ENCODE measurements at places on chromosomes 6 and 20.
A peak's percentile ranks its signal among the peaks of the same experiment; 100 is the strongest.

DNA sequence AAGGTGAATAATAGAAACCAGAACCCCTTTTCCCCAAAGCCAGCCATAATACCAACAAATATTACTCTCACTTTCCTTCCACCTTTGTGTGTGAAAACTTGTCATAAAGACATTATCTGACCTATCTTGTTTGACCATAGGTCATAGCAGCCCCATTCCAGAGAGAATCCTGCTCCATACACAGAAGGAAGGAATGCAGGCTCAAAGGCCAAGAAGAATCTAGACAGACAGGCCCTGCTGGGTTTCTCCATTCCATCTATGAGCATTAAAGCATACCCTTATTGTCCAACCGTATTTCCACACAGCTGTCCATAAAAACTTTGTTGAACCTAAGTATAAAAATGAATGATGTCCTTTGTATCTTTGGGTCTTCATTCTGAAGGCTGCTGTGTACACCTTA lies 40.7 kb upstream of the KCNK5 start:
- DNase-seq = no peak
- H3K27me3 ChIP-seq = no peaks in the 10 kb centered on the region
- H3K27ac ChIP-seq = no peak overlapping the region
- no peak overlapping the region for H3K4me3 ChIP-seq

- no peaks in the 10 kb centered on the region for H3K27me3 ChIP-seq
- no peak overlapping the region for H3K4me3 ChIP-seq
- H3K4me1 ChIP-seq = peaks cover 7% of the 10 kb centered on the region
- no peaks in the 10 kb centered on the region for H3K36me3 ChIP-seq
- DNase-seq = peak; percentile 6
These were observed 34.8 kb upstream of the AFDN start for GRCh38 chr6:167791780-167792478.

- H3K4me3 ChIP-seq = no peak overlapping the region
- H3K27ac ChIP-seq = no peak overlapping the region
- DNase-seq = no peak
- no peaks in the 10 kb centered on the region for H3K4me1 ChIP-seq
These were observed 25.2 kb upstream of the C20orf204 start for GRCh38 chr20:64010711-64011237.

DNA sequence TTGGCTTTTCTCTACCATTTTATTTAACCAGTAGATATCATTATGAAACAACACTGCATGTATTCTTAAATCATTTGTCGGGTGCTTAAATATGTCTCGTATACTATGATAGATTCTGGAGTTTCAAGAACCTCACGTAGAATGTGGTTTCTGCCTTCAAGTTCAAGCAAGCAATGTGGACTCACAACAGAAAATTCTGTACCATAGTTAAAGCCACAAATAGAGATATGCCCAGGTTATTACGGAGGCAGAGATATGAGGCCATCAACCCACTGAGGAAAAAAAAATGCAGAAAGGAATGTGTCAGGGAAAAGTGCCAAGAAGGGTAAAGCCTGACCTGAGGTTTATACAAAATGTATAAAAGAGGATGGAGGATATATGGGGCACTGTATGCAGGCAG lies 109.9 kb downstream of the GFRAL start:
- no peak overlapping the region for H3K4me3 ChIP-seq
- H3K4me1 ChIP-seq = no peaks in the 10 kb centered on the region

- H3K4me1 ChIP-seq = peaks cover under 1% of the 10 kb centered on the region
- H3K27me3 ChIP-seq = no peaks in the 10 kb centered on the region
- no peak overlapping the region for H3K4me3 ChIP-seq
- H3K27ac ChIP-seq = no peak overlapping the region
- DNase-seq = no peak
These were observed 30.1 kb downstream of the DUSP22 start for GRCh38 chr6:322259-322930.

- H3K36me3 ChIP-seq = no peaks in the 10 kb centered on the region
- peak overlapping the region; percentile 36 for H3K4me3 ChIP-seq
- peak overlapping the region; percentile 57 for H3K27ac ChIP-seq
- H3K27me3 ChIP-seq = no peaks in the 10 kb centered on the region
- peaks cover 7% of the 10 kb centered on the region for H3K4me1 ChIP-seq
- no peak for DNase-seq
These were observed 28.8 kb downstream of the METTL24 start for GRCh38 chr6:110329348-110329713.

DNA sequence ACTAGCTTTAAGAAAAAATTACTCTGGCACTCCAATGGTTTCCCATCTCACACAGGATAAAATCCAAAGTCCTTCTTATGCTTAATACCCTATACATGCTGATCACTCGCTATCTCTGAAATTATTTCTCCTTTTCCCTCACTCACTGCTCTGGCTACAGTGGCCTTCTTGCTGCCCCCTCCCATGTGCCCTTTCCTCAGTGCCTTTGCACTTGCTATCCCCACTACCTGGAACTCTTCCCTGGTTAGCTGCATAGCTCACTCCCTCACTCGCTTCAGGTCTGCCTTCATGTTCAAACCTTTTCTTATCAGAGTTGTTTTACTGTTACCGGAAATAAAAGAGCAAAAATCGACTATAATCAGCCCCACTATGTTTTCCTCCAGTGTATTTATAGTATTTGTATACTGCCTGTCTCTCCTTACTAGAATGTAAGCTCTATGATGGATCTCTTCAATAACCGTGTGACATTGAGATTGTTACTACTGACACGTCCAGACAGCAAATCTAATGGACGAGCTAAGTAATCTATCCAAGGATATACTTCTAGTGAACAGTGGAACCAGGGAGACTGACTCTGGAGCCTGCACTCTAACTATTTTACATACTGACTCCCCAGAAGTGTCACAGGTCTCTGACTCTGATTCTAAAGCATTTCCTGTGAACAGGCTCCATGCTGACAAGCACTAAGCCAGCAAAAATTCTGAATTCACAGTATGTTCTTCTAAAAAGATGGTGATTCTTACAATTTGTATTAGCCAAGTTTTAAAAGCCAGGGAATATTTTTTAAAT lies 25.1 kb downstream of the FKBP5 start:
- no peaks in the 10 kb centered on the region for H3K36me3 ChIP-seq
- H3K27me3 ChIP-seq = no peaks in the 10 kb centered on the region
- peak overlapping the region; percentile 59 for H3K27ac ChIP-seq

GRCh38 chr6:6920987-6921313 lies 186.8 kb upstream of the RREB1 start:
- H3K27ac ChIP-seq = no peak overlapping the region
- H3K36me3 ChIP-seq = no peaks in the 10 kb centered on the region
- no peak for DNase-seq
- H3K4me1 ChIP-seq = peaks cover 5% of the 10 kb centered on the region

- H3K36me3 ChIP-seq = no peaks in the 10 kb centered on the region
- DNase-seq = peak; percentile 79
- no peaks in the 10 kb centered on the region for H3K27me3 ChIP-seq
- H3K27ac ChIP-seq = no peak overlapping the region
- H3K4me3 ChIP-seq = no peak overlapping the region
- H3K4me1 ChIP-seq = no peaks in the 10 kb centered on the region
These were observed 78.3 kb upstream of the CTNNBL1 start for GRCh38 chr20:37615340-37616109.

- H3K4me1 ChIP-seq = peaks cover 19% of the 10 kb centered on the region
- H3K36me3 ChIP-seq = no peaks in the 10 kb centered on the region
These were observed 104.3 kb downstream of the SLC23A2 start for GRCh38 chr20:4896971-4897497.

GRCh38 chr6:89977808-89978748 lies 83.8 kb downstream of the GJA10 start:
- H3K4me3 ChIP-seq = no peak overlapping the region
- H3K4me1 ChIP-seq = no peaks in the 10 kb centered on the region
- no peak for DNase-seq
- H3K36me3 ChIP-seq = no peaks in the 10 kb centered on the region
- no peak overlapping the region for H3K27ac ChIP-seq
- no peaks in the 10 kb centered on the region for H3K27me3 ChIP-seq

- no peak for DNase-seq
- H3K4me1 ChIP-seq = no peaks in the 10 kb centered on the region
- no peaks in the 10 kb centered on the region for H3K27me3 ChIP-seq
These were observed 392.4 kb downstream of the TAF4 start for GRCh38 chr20:61673152-61673847.

DNA sequence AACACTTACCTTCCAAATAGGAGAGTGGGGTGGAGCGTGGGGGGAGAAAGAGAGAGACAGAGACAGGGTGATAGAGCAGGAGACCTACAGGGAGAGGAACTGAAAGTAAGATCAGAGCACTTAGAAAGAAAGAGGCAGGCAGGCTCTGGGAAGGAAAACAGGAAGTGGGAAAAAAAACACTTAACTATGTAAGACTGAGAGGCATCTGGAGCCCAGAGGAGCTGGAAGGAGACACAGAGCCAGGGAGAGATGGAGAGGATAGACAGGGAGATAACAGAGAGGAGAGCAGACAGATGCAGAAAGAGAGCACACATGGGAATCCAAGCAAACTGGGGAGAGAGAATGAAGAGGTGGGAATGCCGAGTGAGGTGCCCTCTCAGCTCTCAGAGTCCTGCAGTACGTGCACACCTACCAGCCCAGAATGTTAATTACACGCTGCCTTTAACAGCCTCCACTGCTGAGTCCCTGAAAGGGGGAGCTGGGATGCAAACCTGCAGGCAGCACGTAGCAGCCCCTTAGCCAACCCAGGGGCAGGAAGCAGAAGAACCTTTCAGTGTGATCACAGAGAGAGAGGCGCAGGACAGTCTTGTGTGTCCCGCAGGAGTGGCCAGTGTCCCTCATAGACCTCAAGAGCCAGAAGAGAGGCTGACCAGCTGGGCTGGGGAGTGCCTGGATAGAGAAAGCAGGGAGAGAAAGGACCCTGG lies 132.7 kb upstream of the LRFN2 start:
- peak overlapping the region; percentile 47 for H3K27ac ChIP-seq
- no peak for DNase-seq
- no peaks in the 10 kb centered on the region for H3K36me3 ChIP-seq
- H3K4me3 ChIP-seq = no peak overlapping the region

- H3K4me1 ChIP-seq = peaks cover 6% of the 10 kb centered on the region
- no peak for DNase-seq
These were observed 15.0 kb upstream of the DTNBP1 start for GRCh38 chr6:15677822-15678221.

DNA sequence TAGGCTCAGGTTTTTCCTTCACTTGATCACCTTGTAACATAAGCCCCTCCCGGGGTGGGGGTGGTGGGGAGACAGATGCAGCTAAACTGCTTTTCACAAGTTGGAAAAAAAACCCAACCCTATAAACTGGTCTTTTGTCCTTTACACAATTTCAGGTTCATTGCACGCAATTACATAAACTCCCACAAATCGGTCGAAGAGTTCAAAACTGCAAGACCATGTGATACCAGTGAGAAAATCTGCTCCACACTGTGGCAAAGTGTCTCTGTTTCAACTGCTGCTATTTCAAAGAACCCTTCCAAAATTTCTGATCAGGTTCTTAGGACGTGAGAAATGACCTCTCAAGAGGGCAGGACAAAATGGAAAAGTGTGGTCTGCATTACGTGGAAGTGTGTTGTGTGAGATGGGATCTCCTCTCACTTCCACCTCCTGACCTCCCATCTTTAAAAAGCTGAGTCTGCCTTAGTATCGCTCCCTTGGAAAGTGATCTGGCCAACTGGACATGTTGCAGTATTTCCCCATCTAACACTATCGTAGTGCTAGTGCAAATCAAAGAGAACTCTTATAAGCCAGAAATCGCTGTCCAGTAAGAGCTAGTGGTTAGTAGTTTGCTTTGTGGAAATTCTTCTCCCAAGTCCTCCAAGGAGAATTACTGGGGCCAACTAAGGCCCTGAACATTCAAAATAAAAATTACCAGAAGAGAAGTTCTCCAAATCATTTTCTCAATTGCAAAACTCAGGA lies 60.1 kb downstream of the PRND start:
- no peak for DNase-seq
- no peaks in the 10 kb centered on the region for H3K27me3 ChIP-seq
- no peak overlapping the region for H3K4me3 ChIP-seq
- no peaks in the 10 kb centered on the region for H3K4me1 ChIP-seq
- no peak overlapping the region for H3K27ac ChIP-seq

DNA sequence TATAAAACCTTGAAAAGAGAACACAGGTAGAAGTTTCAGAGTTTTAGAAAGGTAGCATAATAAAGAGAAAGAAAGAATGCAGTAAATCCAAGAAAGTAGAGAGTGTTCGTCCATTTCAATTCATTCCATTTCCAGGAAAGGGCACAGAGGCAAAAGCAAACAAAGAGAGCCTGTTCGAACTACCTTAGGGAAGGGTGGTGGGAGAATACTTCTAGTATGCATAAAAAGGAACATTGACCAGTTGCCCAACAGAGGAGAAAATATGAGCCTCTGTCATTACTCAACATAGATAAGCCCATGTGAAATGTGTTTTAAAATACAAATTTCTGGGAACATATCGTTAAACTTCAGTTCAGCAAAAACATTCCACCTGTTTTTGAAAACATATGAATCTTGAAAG lies 60.6 kb downstream of the CYP39A1 start:
- H3K36me3 ChIP-seq = no peaks in the 10 kb centered on the region
- H3K27ac ChIP-seq = no peak overlapping the region
- H3K4me3 ChIP-seq = no peak overlapping the region

GRCh38 chr6:28335564-28336283 lies at the start of gene ZSCAN31:
TSS of gene ZSCAN31 (minus strand) at chr6:28336148. CDS start at chr6:28329683, 6,465 bp downstream.
- peaks cover 15% of the 10 kb centered on the region for H3K4me1 ChIP-seq
- H3K27me3 ChIP-seq = no peaks in the 10 kb centered on the region
- H3K4me3 ChIP-seq = peak within 1 kb of the TSS; percentile 59
- H3K27ac ChIP-seq = peak within 1 kb of the TSS; percentile 92
- no peaks in the 10 kb centered on the region for H3K36me3 ChIP-seq

DNA sequence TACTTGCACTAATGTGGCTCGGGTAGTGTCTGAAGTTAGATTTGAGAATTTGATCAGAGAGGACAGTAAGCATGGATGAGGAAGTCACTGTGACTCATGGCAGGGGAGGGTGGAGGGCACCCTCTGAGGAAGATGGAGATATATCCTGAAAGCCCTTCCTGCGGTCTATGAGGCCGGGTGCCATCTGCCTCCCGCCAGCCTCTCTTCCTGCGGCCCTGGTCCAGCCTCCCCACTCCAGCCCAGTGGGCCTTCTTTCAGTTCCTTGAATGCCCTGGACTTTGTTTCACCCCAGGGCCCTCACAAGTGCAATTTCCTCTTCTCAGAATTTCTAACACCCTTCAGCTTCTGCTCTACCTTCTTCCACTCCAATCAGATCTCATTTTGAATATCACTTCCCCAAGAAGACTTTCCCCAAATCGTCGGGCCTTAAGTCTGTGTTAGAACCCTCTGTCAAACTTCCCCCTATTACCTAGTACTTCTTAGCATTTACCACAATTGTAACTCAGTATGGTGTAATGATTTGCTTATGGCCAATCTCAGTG lies 20.2 kb upstream of the TNFAIP3 start:
- no peaks in the 10 kb centered on the region for H3K4me1 ChIP-seq
- peak; percentile 39 for DNase-seq
- H3K36me3 ChIP-seq = no peaks in the 10 kb centered on the region
- no peak overlapping the region for H3K4me3 ChIP-seq

All from testis (tissue), 5 donors.